ENCODE measurements at places on chromosomes 7 and 10.
A peak's percentile ranks its signal among the peaks of the same experiment; 100 is the strongest.

GRCh38 chr7:143419880-143420279, 11.2 kb upstream of the EPHA1 start:
- H3K27ac ChIP-seq = peak overlapping the region; percentile 57
- no peak for DNase-seq
- H3K4me3 ChIP-seq = peak overlapping the region; percentile 36
- H3K4me1 ChIP-seq = peaks cover 8% of the 10 kb centered on the region
- H3K27me3 ChIP-seq = no peaks in the 10 kb centered on the region

GRCh38 chr7:112908086-112908485, 117.9 kb upstream of the TMEM168 start:
- no peak overlapping the region for H3K4me3 ChIP-seq
- no peak overlapping the region for H3K27ac ChIP-seq
- no peaks in the 10 kb centered on the region for H3K4me1 ChIP-seq
- H3K27me3 ChIP-seq = no peaks in the 10 kb centered on the region
- no peak for DNase-seq

DNA sequence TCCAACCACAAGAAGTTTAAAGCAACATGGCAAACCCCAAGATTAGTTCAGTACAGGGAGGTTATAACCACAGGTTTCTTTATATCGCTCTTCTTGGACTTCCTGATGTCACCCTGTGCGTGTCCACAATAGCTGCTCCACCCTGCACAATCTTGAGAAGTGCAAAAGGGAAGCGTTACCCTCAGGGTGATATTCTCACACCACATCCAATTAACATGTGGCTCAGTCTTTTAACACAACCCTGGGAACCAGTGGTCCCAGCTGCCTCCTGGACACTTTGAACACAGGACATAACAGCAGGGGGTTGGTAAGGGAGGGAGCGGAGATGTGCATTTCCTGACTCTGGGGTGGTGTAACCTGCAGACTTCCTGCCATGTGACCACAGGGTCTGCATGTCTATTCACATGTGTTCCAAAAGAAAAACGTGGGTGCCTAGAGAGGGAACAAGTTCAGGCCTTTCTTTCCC, 64.6 kb downstream of the GSAP start:
- H3K4me3 ChIP-seq = peak overlapping the region; percentile 76
- no peaks in the 10 kb centered on the region for H3K27me3 ChIP-seq
- peaks cover 42% of the 10 kb centered on the region for H3K4me1 ChIP-seq
- DNase-seq = peak; percentile 29
- peak overlapping the region; percentile 90 for H3K27ac ChIP-seq

DNA sequence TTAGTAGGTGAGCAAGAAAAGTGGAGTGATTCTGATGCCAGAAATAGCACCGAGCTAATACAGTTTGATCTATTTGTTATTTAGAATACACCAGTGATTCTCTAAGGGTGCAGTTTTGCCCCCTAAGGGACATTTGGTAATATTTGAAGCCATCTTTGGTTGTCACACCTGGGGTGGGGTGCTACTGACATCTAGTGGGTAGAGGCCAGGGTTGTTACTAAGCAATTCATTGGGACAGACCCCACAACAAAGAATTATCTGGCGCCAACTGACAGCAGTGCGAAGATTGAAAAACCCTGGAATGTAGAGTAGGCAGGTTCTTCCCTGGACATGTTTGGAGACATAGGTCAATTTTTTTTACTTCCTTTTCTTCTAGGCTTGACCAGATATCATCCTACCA, 14.6 kb downstream of the PALS2 start:
- no peaks in the 10 kb centered on the region for H3K27me3 ChIP-seq
- peak overlapping the region; percentile 21 for H3K27ac ChIP-seq
- peaks cover 13% of the 10 kb centered on the region for H3K4me1 ChIP-seq
- H3K4me3 ChIP-seq = no peak overlapping the region
- peaks cover 2% of the 10 kb centered on the region for H3K36me3 ChIP-seq

- peaks cover 9% of the 10 kb centered on the region for H3K36me3 ChIP-seq
- DNase-seq = no peak
- H3K27ac ChIP-seq = peak overlapping the region; percentile 51
- peak overlapping the region; percentile 9 for H3K4me3 ChIP-seq
These were observed 9.4 kb downstream of the NUDT5 start for GRCh38 chr10:12186323-12186722.

- DNase-seq = no peak
- H3K36me3 ChIP-seq = no peaks in the 10 kb centered on the region
- no peak overlapping the region for H3K4me3 ChIP-seq
- no peaks in the 10 kb centered on the region for H3K4me1 ChIP-seq
- H3K27ac ChIP-seq = no peak overlapping the region
These were observed 74.1 kb upstream of the GRB10 start for GRCh38 chr7:50856806-50857205.

DNA sequence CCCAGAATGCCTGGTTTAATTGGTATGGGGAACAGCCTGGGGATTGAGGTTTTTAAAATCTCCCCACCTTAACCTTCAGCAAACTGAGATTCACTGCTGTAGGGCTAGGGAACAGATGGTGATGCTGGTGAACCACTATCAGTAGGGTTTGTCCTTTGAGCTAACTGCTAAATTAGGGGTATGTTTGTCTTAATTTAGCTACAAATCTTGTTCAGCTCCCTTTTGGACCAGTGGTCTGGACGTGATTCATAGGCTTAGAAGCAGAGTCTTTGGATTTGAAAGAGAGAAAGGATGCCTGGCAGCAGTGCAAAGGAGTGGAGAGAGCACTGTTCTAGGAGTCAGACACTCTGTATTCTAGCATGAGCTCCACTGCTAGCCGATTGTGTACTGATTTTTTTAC, 2.8 kb downstream of the HDAC9 start:
- H3K4me1 ChIP-seq = peaks cover 9% of the 10 kb centered on the region
- H3K27me3 ChIP-seq = no peaks in the 10 kb centered on the region
- no peak overlapping the region for H3K27ac ChIP-seq
- no peaks in the 10 kb centered on the region for H3K36me3 ChIP-seq
- DNase-seq = no peak

GRCh38 chr7:120931243-120931642, 19.3 kb upstream of the ING3 start:
- H3K4me3 ChIP-seq = no peak overlapping the region
- no peak overlapping the region for H3K27ac ChIP-seq
- H3K27me3 ChIP-seq = peaks cover 51% of the 10 kb centered on the region
- no peaks in the 10 kb centered on the region for H3K4me1 ChIP-seq
- H3K36me3 ChIP-seq = no peaks in the 10 kb centered on the region

DNA sequence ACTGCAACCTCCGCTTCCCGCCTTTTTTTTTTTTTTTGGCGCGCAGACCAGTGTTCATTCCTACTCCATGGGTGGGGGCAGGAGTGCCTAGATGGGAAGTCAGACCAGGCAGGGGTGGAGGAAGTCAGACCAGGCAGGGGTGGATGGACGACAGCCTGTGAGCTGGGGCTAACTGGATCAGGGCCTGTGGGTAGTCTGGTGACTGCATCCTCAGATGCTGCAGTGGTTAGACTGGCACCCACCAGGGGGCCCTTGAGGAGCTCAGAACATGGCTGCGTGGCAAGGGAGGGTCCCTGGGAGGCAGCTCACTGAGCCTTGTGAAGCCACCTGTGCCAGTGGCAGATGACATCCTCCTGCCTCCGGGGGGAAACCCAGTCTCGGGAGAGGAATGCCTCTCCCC, 35.1 kb downstream of the RCC1L start:
- H3K36me3 ChIP-seq = peaks cover 2% of the 10 kb centered on the region
- H3K27me3 ChIP-seq = no peaks in the 10 kb centered on the region
- no peak overlapping the region for H3K4me3 ChIP-seq
- no peak for DNase-seq
- no peak overlapping the region for H3K27ac ChIP-seq
- no peaks in the 10 kb centered on the region for H3K4me1 ChIP-seq

DNA sequence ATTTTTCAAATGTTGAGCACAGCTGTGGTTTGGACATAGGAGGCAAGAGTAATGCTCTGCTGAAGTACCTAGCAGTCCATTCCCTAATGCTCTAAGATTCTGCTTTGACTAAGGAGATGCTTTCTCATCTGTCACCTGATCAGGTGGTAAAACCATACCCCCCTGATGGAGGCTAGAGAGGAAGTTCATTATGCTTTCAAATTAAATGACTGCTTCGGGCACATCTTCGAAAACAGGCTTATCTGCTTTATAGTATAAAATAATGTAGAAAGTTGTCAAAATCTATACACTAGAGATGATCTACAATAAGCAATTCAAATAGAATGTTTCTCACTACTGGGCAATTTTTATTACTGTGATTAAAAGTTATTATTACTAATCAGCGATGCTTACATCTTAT, at the start of gene GNAT3:
Gene GNAT3, minus strand, starts transcription at position 101 of the 400 bp plus-strand sequence. CDS start 138 bp downstream, outside the sequence.
- no peaks in the 10 kb centered on the region for H3K27me3 ChIP-seq
- no peaks in the 10 kb centered on the region for H3K4me1 ChIP-seq
- no peak within 1 kb of the TSS for H3K27ac ChIP-seq
- no peaks in the 10 kb centered on the region for H3K36me3 ChIP-seq
- no peak for DNase-seq
- no peak within 1 kb of the TSS for H3K4me3 ChIP-seq

DNA sequence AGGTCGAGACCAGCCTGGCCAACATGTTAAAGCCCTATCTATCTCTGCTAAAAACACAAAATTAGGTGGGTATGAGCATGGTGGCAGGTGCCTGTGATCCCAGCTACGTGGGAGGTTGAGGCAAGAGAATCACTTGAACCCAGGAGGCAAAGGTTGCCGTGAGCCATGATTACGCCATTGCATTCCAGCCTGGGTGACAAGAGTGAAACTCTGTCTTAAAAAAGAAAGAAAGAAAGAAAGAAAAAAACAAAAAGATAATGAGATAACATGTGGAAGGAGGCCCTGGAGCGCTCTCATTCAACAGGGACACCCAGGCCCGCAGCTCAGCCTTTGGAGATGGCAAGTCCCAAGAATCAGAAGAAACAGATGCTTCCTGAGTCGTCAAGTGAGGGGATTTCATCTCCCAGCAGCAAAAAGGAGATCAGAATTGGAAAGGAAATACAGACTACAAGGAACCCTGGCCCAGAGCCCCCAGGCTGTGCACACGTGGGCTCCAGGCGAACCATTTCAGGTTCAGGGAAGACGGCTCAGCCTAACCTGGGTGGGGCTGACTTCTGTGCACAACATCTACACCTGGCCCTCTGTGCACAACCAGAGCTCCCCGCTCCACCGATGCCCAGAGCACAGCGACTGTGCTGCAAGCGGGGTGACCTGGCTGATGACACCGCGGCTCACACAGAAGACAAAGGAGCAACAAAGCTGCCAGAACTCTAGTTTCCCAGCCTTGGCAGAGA, 33.3 kb downstream of the GNA12 start:
- peaks cover 4% of the 10 kb centered on the region for H3K36me3 ChIP-seq
- H3K27me3 ChIP-seq = no peaks in the 10 kb centered on the region
- no peak for DNase-seq
- H3K27ac ChIP-seq = no peak overlapping the region
- H3K4me1 ChIP-seq = peaks cover 36% of the 10 kb centered on the region

DNA sequence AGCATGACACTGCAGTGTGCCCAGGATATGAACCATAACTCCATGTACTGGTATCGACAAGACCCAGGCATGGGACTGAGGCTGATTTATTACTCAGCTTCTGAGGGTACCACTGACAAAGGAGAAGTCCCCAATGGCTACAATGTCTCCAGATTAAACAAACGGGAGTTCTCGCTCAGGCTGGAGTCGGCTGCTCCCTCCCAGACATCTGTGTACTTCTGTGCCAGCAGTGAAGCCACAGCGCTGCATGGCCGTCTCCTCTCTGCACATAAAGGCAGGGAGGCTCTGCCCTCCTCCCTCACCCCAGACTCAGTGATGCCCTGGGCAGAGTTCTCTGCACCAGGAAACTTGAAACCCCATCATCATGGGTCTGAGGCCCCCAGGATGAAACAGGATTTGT, 70.7 kb upstream of the PRSS58 start:
- peak overlapping the region; percentile 60 for H3K27ac ChIP-seq
- H3K4me3 ChIP-seq = no peak overlapping the region
- no peak for DNase-seq
- H3K4me1 ChIP-seq = peaks cover 4% of the 10 kb centered on the region
- peaks cover 6% of the 10 kb centered on the region for H3K36me3 ChIP-seq
- peaks cover 42% of the 10 kb centered on the region for H3K27me3 ChIP-seq

DNA sequence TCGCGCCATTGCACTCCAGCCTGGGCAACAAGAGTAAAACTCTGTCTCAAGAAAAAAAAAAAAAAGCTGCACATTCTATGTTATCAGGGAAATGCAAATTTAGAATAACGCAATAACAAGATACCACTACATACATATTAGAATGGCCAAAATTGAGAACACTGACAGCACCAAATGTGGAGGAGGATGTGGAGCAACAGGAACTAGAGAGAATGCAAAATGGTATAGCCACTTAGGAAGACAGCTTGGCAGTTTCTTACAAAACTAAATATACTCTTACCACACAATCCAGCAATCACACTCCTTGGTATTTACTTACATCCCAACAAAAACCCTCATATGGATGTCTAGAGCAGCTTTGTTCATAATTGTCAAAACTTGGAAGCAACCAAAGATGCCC, 76.8 kb downstream of the ALOX5 start:
- H3K27me3 ChIP-seq = no peaks in the 10 kb centered on the region
- H3K4me3 ChIP-seq = no peak overlapping the region
- H3K27ac ChIP-seq = no peak overlapping the region
- H3K4me1 ChIP-seq = peaks cover 21% of the 10 kb centered on the region

DNA sequence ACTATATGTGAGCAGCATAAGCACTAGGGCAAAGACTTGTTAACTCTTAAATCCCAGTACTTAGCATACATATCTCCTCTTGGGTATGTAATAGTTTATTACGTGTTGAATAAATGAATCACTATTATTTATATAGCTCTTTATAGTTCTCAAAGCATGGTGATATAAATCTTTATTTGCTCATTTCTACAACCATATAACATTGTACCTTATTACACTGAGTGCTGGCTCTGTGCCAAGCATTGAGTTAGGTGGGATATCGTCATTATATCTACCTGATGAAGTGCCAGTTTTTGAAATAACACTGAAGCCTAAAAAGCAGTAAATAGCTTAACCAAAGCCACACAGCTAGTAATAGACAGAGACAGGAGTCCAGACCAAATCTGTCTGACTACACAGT, 27.9 kb downstream of the AHR start:
- H3K4me1 ChIP-seq = peaks cover 14% of the 10 kb centered on the region
- DNase-seq = no peak
- no peak overlapping the region for H3K4me3 ChIP-seq
- H3K27me3 ChIP-seq = no peaks in the 10 kb centered on the region

- H3K4me1 ChIP-seq = no peaks in the 10 kb centered on the region
- H3K4me3 ChIP-seq = no peak overlapping the region
- DNase-seq = no peak
- H3K27ac ChIP-seq = no peak overlapping the region
- no peaks in the 10 kb centered on the region for H3K36me3 ChIP-seq
These were observed 53.0 kb downstream of the ASNS start for GRCh38 chr7:97819161-97819560.

DNA sequence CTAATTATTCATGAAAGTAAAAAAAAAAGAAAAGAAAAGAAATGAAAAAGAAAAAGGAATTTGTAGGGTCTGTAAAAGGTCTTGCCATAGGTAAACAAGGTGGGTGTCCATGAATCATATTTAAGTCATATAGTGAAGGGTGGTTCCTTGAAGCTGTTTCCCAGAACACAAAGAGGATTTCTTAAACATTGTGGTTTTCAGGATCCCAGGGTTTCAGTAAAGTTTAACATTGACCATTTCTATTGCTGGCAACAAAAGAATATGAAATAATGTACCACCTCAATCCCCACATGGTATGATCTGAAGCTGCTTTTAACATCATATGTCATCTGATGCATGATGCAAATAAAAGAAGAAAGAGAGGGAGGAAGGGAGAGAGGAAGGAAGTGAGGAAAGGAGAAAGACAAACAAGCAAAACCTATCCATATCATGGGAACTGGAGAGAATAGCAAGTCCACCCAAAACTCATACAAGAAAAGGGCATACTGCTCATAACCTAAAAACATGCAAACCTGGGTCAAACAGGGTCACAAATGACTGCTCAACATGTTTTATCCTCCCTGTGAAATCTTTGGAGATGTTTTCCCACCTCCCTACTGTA, 663.5 kb downstream of the SORCS1 start:
- H3K4me1 ChIP-seq = no peaks in the 10 kb centered on the region
- no peak overlapping the region for H3K4me3 ChIP-seq
- no peaks in the 10 kb centered on the region for H3K36me3 ChIP-seq
- H3K27ac ChIP-seq = no peak overlapping the region
